DMS 273 treated with DMSO at 0.1 percent for 48 hours (cell line): ENCODE measurements at places on chromosomes 3 and 15.

DNA sequence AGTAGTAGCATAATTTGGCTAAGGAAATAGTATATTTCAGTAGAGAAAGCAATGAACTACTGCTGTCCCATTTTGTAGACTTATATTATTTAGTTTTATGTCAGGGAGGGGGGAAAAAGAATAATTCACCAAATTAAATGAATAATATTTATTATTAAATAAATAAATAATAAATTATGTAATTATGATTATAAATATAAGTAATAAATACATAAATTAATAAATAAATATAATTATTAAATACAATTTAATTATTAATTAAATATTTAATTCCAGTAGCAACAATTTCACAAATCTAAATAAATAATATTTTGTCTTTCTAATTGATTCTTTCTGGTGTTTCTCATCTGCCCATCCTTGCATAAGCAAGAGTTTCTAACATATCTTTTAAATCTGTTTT lies 81.1 kb upstream of the PLSCR4 start:
- no peak for DNase-seq

GRCh38 chr15:28953573-28954195 lies 67.9 kb downstream of the APBA2 start:
- no peak for DNase-seq

GRCh38 chr3:196082619-196082971 lies 705 bp upstream of the TFRC start:
- DNase-seq = no peak

GRCh38 chr3:89072642-89073041 lies 34.8 kb upstream of the EPHA3 start:
- DNase-seq = no peak

GRCh38 chr3:25588441-25589103 lies 76.1 kb downstream of the TOP2B start:
- DNase-seq = no peak

GRCh38 chr15:72935521-72935920 lies 116.7 kb upstream of the NEO1 start:
- DNase-seq = no peak

GRCh38 chr3:137970914-137971831 lies 38.8 kb upstream of the CLDN18 start:
- peak; percentile 37 for DNase-seq

- peak; percentile 40 for DNase-seq
Observed at GRCh38 chr3:129605203-129605921, 1.1 kb downstream of the PLXND1 start.
